ENCODE measurements at places on chromosomes 4 and X.
A peak's percentile ranks its signal among the peaks of the same experiment; 100 is the strongest.

- DNase-seq: no peak
Observed at GRCh38 chr4:124090021-124090420, 622.5 kb downstream of the ANKRD50 start.

DNA sequence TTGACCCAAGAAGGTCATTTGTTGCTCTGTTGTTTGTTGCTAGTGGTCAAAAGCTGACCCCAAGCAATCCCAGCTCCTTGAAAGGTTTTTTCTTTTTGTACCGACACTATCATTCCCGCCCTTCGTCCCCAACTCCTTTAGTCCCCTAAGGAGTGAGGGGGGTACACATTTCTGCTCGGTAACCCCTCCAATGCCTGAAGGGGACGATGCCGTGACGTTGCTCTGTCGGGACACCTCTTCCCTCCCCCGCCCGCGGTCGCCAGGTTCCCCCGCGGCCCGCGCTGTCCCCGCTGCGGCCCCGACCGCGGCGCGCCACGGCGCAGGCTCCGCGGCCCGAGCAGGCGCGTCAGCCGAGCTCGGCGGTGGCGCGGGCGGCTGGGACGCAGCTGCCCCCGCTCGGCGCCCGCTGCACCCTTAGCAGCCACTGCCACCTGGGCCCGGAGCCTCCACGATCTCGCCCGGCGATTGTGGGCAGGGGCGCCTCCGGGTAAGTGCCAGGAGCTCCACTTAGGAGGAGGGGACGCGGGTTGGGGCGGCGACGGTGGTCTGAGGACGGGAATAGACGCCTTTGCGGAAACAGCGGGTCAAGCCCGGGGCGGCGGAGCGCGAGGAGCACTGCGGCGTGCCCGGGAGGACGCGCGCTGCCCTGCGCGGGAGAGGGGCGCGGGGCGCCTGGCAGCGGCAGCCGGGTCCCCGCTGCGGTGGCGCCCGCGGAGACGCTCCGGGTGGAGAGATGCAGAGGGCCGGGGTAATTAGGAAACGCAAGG is at the start of gene GLRB:
GLRB (plus strand) TSS at position 340 of the 767 bp plus-strand sequence. CDS start 1,875 bp downstream, outside the sequence.
- DNase-seq: no peak

GRCh38 chr4:40550948-40551462 is 78.7 kb downstream of the RBM47 start:
- DNase-seq: peak; percentile 36

DNA sequence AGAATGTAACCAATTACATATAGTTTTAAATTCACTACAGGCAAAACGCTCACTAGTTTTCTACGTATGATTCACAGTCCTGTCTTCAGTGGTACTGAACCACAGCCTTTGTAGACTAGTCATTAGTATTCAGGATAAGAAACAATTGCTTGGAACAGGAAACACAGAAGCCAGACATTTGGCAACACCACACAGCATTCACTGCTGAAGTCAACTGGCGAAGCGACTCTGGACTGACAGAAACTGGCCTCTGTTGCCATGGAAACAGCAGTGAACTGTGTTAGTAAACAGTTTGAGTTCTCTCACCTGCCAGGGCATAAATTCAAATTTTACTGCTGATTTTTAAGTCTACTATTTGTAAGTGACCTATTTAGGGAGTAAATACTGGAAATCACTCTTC is 57.6 kb downstream of the MAPK10 start:
- DNase-seq: peak; percentile 90

GRCh38 chrX:139585613-139586012 is 55.1 kb downstream of the F9 start:
- DNase-seq: no peak

DNA sequence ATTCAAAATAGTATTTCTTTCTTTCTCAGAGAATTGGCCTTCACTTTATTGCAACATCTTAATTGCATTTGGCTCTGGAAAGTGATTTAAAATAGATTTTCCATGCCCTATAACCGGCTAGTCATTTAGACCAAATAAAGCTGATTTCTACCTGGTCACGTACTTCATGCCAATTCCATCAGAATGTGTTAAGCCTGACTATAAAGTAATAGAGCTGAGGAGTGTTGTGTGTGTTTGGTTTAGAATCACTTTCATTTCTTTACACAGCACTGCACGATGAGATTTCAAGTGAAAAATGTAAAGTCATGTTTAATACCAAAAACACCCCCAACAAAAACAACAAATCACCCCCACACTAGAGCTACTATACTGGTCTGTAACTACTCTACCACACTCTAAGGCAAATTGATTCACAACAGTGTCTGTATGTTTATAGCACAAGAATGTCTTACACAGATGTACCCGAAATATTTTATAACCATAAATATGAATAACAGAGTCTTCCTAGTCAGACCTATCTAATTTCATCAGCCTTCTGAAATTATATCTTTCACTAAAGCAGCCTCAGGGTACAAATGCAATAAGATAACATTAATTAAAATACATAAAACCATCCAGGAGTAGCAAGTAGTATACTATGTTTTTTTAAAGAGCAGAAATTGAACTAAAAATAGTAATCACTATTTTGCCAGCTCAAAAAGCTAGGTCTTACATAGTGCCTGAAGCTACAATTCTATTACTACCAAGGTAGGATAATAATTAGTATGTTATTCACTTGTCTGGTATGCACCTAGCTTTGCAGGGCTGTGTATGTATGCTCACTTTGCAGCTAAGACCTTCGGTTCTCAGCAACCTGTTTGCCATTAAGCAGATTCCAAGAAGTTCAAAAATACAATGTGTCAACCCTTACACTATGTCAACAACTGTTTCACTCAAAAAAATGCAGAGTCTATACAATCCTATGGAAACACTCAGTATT is 28.4 kb downstream of the APBB2 start:
- no peak for DNase-seq

DNA sequence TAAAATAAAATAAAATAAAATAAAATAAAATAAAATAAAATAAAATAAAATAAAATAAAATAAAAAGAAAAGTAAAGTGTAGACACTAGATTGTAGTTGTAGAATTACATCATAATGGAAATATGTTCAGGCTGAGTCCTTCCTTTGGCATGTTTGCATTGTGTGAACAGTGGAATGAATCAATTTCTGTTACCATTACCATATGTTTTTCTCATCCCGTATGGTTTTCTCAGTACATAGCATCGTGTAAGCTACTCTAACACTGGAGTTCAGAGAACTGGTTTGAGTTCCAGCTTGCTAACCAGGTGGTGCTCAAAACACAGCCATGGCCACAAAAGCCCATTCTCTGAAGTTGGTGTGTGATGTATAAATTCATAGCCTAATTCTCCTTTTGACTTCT is 45.9 kb downstream of the USP11 start:
- no peak for DNase-seq

- DNase-seq: no peak
Observed at GRCh38 chr4:174099712-174100111, 183.8 kb downstream of the FBXO8 start.

- peak; percentile 22 for DNase-seq
Observed at GRCh38 chrX:111504941-111505340, 6.5 kb upstream of the SERTM2 start.

- DNase-seq: no peak
Observed at GRCh38 chr4:177434667-177435066, 7.6 kb downstream of the AGA start.

DNA sequence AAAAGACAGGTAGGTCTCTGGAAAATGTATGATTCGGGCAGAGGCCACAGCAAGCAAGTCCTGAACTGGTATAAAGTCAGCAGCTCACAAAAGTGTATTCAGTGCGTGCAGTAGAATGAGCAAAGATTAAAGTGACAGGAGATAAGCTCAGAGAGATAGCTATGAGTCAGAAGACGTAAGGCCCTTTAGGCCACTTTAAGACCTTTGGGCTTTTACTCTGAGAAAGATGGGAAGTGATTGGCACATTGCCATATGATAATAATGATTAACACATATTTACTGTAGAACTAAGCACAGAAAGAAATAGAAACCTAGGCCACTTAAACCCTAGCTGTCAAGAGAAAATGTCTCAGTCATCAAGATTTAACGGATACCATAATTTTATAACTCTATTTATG is 51.7 kb downstream of the TBCK start:
- DNase-seq: no peak

- DNase-seq: no peak
Observed at GRCh38 chr4:127631420-127631819, 1.3 kb upstream of the INTU start.

GRCh38 chrX:96563646-96564045 is 121.0 kb upstream of the DIAPH2 start:
- no peak for DNase-seq

- no peak for DNase-seq
Observed at GRCh38 chrX:68627986-68628385, 19.5 kb upstream of the STARD8 start.

GRCh38 chrX:154443992-154444754 is at the start of gene FAM50A:
Gene FAM50A, plus strand, starts transcription at chrX:154444141. Its CDS starts 95 bp downstream, at chrX:154444236.
- no peak for DNase-seq

GRCh38 chrX:154333837-154334271 is 38.3 kb downstream of the TKTL1 start:
- peak; percentile 31 for DNase-seq

DNA sequence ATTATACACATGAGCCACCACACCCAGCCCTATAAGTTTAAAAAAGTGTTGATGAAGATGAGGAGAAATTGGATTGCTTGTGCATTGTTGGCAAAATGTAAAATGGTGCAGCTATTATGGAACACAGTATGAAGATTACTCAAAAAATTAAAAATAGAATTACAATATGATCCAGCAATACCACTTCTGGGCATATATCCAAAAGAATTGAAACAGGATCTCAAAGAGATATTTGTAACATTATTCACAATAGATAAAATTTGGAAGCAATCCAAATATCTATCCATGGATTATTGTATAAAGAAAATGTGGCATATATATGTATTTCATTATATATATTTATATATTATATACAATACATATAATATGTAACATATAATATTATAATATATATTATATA is 515.6 kb upstream of the GNPDA2 start:
- no peak for DNase-seq

DNA sequence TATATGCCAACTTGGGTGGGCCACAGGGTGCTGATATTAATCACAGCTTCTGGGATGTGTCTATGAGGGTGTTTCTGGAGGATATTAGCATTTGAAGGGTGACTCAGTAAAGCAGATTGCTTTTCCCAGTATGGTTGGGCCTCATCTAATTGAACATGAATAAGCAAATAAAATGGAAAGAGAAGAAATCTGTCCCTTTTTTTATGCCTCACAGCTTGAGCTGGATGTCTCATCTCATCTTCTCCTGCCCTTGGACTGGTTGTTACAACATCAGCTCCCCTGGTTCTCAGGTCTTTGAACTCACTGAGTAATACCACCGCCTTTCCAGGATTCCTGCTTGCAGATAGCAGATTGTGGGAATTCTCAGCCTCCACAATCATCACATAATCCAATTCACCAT is 1149.2 kb downstream of the PCDH18 start:
- no peak for DNase-seq

GRCh38 chrX:48940404-48940955 is 16.9 kb downstream of the OTUD5 start:
- DNase-seq: no peak

DNA sequence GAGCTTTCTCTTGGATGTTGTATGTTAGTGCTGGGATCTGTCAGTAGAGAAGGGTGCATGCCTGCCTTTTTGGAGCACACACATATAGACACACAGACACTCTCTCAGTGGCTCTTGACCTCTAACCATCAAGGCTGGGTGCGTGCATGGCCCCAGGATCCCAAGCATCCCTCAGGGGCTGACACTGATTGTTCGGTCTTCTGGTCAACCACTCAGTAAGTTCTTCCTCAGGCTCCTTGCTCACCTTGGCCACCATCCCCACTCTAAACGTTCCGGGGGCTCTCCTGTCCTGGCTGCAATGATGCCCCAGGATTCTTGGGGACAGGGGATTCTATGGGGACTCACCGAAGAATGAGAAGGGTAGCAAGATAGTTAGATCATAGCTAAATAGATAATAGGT is 179.6 kb downstream of the SHOX start:
- DNase-seq: no peak

DNA sequence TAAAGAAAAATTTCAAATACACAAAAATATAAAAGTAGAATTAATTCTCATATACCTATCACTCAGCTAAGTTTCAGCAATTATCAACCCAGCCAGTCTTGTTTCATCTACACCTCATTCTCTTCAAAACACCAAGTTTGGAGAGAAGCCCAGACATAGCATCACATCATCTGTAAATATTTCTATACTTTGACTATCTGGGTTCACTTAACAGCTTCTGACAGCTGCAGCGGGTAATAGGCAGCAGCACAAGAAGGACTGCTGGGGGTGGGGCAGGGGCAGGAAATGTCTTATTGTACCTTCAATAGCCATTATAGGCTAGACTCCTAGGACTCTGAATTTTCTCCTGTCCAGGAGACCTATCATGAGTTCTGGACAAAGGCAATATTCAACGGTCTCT is 54.1 kb downstream of the PHF8 start:
- DNase-seq: no peak

DNA sequence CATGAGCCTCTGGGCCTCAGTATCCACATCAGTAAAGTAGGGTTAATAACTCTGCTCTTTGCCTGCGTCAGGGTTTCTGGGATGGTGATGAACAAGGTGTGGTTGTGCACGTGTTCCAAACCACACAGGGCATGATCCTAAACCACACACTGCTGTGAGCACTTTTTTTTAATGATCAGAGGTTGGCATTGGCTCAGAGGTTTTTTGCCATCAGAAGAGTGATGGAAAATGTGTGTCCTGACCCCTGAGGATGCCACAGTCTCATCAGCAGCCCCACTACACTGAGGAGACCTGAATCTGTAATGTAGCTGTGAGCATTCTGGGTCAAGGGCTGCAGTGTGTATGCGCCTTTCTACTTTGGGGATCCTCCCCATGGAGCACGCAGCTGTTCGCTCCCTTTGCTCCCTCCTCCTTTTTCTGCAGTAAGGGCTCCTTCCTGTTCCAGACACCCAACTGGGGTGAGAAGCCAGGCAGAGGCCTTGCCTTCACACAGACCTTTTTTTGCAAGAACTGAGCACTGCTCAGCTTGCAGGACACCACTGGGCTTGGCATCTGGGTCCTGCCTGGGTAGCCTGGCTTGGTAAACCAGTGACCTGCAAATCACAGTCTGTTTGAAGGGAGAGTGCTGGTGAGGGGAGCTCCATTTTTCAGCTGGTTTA is 87.5 kb downstream of the MAMLD1 start:
- DNase-seq: no peak

GRCh38 chrX:31279359-31279758 is 207.5 kb upstream of the FTHL17 start:
- DNase-seq: no peak

- DNase-seq: no peak
Observed at GRCh38 chrX:23503835-23504539, 163.3 kb upstream of the PRDX4 start.

GRCh38 chr4:140710908-140711622 is 45.1 kb downstream of the TBC1D9 start:
- DNase-seq: no peak

DNA sequence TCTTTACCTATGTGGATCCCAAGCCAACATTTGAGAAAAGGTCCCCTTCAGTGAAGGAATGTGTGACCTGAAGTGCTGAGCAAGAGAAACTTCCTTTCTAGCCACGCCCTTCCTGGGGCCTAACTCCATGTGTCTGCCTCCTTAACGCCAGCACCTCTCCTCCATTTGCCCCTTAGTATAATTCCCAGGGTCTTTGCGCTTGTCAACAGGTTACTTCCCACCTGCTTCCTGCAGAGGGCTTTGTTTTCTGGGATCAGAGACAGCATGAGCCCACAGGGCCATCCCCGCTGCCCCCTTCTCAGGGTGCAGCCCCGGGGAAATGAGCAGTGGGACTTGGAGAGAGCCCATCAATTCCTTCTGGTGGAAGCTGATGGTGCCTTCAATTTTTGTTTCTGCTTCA is 45.9 kb upstream of the DRD5 start:
- no peak for DNase-seq

All from pons (tissue), 1 donor.